ENCODE measurements at places on chromosomes 5 and 9.

GRCh38 chr9:8157683-8158324 is 358.2 kb upstream of the DMAC1 start:
- no peak for DNase-seq

GRCh38 chr5:132770476-132771159 is 6.4 kb downstream of the SEPTIN8 start:
- no peak for DNase-seq

DNA sequence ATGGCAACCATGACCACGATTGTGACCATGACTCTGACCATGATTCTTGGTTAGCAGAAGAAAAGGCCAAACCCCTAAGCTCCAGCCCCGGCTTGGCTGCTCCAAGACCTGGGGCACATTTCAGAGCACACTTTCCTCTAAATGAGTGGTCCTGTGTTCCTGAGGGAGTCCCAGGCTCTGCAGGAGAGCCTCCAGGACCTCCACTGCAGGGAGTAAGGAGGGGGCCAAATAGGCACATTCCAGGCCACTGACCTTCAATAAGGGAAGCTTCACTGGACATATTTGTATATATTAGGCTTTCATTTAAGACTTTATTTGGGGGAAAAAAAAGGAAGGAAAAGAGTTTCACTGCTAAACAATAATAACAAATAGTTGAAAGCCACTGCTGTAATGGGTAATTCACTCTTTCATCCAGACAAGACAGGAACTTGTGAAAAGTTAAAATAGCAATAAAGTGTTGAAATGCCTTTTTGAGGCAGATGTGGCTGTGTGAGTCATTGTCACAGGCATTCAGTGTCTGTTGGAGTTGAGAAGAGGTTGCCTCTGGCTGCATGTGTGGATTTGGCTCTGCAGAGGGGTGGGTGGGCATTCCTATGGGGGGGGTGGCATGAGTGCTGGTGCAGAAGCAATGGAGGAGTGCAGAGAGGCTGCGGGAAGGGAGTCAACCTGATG is 63.9 kb upstream of the TGFBR1 start:
- DNase-seq, result no peak

- DNase-seq, result no peak
Measured at GRCh38 chr9:111150181-111150580, 111.9 kb upstream of the LPAR1 start.

DNA sequence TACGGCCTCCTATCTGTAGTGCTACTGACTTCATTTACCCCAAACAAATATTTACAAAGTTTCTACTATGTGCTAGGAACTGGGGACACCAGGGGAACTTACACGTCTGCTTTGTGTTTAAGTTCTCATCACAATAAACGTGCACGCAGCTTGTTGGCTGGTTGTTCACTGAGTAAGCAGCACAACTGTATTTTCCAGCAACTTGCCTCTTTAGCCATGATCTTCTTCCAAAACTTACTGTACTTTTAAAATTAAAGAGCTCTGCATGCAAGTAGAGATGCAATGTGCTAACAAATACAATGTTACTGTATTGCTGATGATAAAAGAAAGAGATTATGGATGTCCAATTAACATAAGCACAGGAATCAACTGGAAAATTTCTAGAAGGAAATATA is 62.8 kb downstream of the RAPGEF1 start:
- no peak for DNase-seq

GRCh38 chr9:134918646-134919045 is 934 bp upstream of the FCN1 start:
- no peak for DNase-seq

DNA sequence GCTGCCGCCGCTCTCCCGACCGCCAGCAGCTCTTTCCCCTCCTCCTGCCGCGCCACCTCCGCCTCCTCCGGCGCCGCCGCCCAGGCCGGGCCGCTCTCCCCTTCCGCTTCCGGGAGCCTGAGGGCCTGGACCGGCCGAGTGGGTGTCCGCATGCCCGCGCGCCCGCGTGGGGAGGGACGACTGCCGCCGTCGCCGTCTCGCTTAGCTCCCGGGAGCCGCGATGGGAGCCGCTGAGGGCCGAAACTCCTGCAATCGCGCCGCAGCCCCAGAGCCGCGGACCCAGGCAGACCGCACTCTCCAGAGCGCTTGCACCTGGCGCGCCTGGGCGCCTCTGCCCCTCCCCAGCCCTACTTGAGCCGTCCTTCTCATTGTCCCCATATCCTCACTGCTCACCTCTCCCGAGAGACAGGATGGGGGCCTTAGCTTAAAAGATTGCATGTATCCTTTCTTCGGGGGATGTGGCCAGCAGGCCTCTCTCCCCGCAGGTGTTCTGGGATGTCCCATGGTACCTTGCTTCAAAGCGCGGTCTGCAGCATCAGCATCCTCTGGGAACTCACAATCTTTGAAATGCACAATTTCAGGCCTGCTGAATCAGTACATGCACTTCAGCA is at the start of gene ZDHHC21:
Gene ZDHHC21 (minus strand): TSS at position 182 of the 611 bp plus-strand sequence. CDS start 19,092 bp downstream, outside the sequence.
- peak; percentile 85 for DNase-seq

DNA sequence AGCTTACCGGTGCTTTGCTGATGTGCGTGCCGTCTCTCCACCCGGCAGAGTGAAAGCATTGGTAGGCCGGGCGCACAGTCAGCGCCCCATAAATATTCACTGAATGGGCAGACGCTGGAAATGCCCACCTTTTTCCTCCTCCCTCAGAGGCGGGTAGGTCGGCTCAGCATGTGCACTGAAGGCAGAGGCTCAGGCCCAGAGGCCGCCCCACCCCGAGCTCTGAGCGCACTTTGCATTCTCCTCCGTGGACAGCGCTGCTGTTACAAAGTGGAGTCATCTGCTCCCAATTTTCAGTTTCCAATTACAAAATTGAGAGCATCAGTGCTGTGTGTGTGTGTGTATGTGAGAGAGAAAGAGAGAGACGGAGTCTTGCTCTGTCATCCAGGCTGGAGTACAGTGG is 10.6 kb downstream of the UCK1 start:
- DNase-seq, result no peak

GRCh38 chr9:91378695-91379127 is 17.0 kb upstream of the AUH start:
- DNase-seq, result no peak

DNA sequence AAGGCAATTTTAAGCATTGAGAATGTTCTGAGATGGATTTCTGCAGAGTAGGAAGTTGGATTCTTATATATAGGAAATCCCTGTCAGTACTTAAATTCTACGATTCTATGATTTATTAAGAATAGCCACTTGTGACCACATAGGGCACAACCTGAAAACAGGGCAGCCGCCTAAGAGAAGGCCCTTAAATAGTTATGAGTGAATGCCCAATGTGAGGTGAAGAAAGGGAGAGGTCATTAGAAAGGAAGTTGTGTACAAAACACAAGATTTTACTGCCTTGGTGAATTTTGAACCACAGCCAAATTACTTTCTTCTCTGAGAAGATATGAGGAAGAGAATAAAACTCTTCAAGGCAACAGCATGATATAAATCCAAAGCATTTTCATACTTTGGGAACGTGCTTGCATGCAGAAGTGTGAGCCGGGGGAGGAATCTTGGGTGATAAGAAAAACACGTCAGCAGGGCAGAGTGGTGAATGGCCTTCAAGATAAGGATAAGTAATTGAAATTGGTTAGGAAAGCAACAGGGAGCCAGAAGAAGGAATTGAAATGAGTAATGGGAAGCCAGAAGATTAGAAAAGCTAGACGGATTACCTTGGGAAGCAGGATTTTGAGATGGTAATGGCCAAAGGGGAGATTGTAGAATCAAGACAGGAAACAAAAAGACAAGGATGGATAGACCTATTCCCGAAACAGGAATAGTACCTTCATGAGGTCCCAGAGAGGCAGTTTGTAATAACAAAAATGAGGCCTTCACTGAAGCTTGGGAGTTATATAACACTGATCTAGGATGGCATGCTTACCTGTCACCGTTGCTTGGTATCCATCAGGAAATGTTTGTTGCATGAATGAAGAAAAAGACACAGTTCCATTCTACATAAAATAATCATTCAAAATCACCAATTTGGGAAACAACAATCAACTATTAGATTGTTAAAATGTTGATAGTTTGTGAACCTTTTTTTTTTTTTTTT is 244.3 kb downstream of the PDE4D start:
- DNase-seq, result no peak

GRCh38 chr9:125529107-125529506 is 177.9 kb downstream of the MAPKAP1 start:
- no peak for DNase-seq

GRCh38 chr9:110748251-110748893 is 79.8 kb downstream of the MUSK start:
- no peak for DNase-seq
